ENCODE measurements at places on chromosomes 11 and 22.

DNA sequence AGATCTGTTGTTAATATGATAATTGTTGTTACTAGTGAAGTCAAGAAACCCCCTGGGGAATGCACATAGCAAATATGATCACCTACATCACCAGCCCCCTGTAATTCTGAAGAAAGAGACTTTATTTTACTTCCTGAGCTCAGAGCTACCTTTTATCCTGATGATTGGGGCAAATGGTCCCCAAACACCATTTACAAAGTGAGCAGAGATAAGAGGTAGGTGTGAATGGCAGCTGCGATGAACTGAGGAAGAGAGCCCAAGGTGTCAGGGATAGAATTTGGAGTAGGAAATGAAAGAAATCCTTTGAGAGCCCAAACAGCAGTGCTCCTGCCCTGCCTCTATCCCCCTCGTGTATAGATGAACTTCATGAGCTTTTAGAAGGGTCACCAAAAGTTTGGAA is 69.1 kb downstream of the TENM4 start:
- no peak for DNase-seq

DNA sequence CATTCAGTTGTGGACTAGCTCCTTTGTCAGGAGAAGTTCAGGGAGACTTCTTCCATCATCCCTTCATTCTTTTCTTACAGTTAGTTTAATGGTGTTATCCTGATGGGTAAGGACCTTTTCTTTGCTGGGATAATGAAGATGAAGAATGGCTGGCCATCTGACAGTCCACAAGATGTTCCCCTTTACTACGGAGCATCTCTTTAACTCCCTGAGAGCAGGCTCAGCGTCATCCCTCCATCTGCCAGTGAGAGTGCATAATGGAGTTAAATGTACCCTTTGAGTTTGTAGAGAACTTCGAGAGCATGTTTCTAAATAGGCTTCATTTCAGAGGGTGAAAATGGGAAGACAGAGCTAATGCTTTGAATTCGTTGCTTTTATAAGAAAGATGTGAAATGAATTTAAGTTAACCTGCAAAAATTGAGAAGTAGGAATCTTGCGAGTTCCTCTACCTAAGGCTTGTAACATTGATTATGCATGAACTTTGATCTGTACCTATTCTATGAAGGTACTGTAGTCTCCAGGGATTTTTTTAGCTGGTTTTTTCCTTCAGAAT is 1.7 kb downstream of the EP300 start:
- DNase-seq = no peak

GRCh38 chr22:25447067-25447685 is 117.3 kb upstream of the GRK3 start:
- DNase-seq = no peak

DNA sequence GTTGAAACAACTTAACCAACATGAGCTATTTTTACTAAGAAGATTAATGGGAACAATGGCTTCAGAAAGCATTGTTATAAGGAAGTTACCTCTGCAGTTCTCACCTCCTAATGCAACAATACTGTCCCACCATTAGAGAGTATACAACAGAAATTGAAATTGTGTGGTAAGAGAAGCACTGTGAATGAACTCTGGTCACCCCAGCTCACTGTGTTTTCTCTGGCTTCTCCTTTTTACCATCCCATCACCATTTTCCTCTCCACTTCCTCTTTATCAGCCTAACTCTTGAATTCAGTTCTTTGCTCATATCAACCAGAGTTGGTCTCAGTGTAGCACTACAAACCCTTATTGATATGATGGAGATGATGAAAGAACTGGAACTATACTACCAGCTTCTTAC is 138.0 kb upstream of the POU2AF2 start:
- no peak for DNase-seq

GRCh38 chr22:28791841-28792490 is 8.4 kb downstream of the XBP1 start:
- no peak for DNase-seq

All from AG09319 (cell line).